Endodermal cell (in vitro differentiated cells): ENCODE measurements at places on chromosomes 7 and 10. TPM values are rescaled to one million over a fixed set of nuclear protein-coding genes. Genes with fewer than 3 reads are reported as not detected.
A peak's percentile ranks its signal among the peaks of the same experiment; 100 is the strongest.

GRCh38 chr7:762885-763284 lies 35.8 kb upstream of the PRKAR1B start:
- no peak overlapping the region for H3K4me3 ChIP-seq
- no peaks in the 10 kb centered on the region for H3K4me1 ChIP-seq
- H3K27ac ChIP-seq = no peak overlapping the region

DNA sequence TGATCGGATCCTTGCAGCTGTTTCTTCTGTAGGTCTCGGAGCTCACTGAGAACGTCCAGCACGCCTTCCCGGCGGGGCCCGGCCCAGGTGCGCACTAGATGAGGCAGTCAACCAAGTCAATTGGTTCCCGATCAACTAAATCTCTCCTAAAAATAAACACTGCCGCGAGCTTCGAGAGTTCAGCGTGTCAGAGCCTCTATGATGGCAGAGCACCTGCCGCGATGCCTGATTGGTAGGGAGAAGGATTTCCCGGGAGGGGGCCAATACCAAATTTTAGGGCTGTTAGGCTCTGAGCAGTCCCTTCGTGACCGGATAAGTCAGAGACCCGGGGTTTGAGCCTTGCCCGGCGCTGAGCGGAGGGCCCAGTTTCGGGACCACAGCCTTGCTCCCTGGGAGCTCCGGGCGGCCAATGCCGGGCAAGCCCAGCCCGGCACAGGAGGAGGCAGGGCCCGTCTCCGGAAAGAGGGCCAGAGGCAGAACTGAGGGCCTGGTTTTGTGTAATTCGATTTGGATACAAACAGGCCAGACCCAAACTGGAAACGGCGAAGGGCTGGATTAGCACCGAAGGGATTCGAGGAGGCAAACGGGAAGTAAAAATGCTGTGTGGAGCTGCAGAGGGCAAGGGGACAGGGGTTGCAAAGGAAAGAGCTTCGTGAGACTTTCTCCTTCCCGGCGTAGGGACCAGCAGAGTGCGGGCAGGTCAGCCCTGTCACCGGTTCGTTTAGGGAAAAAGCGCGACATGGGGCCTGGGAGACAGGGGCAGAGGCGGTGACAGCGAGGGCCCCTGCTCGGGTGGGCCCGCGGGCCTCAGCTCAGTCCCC lies 569 bp downstream of the SLC26A5 start:
- peak; percentile 80 for DNase-seq
- H3K4me1 ChIP-seq = peaks cover 6% of the 10 kb centered on the region
- no peak overlapping the region for H3K27ac ChIP-seq
- no peaks in the 10 kb centered on the region for H3K36me3 ChIP-seq
- peaks cover 62% of the 10 kb centered on the region for H3K27me3 ChIP-seq
- peak overlapping the region; percentile 77 for H3K4me3 ChIP-seq

- H3K4me1 ChIP-seq = peaks cover 6% of the 10 kb centered on the region
- peak overlapping the region; percentile 71 for H3K4me3 ChIP-seq
- no peaks in the 10 kb centered on the region for H3K36me3 ChIP-seq
- H3K27me3 ChIP-seq = peaks cover 37% of the 10 kb centered on the region
- DNase-seq = peak; percentile 80
- H3K27ac ChIP-seq = no peak overlapping the region
Measured at GRCh38 chr10:103692952-103693811, 162.2 kb downstream of the SH3PXD2A start.

GRCh38 chr10:515674-516073 lies 173.8 kb downstream of the DIP2C start:
- no peaks in the 10 kb centered on the region for H3K36me3 ChIP-seq
- no peak for DNase-seq

DNA sequence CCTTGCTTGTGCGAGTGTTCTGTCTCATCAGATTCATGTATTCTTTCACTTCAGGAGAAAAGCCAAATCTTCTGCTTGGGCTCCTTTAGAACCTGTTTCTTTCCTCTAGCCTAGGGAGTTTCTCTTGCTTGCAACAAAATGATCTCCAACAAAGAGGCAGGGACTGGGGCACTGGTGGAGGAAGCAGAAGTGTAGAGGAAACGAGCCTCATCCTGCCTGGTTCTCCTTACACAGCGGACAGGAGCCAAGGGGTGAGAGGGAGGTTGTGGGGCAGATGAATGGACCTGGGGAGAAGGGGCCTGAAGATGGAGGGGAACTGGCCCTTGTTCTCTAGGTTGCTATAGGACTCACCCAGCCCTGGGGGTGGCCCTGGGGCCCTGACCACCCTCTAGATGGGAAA lies 141.1 kb downstream of the PKD1L1 start:
- H3K27me3 ChIP-seq = no peaks in the 10 kb centered on the region
- no peak overlapping the region for H3K27ac ChIP-seq
- no peak overlapping the region for H3K4me3 ChIP-seq
- no peaks in the 10 kb centered on the region for H3K4me1 ChIP-seq
- no peaks in the 10 kb centered on the region for H3K36me3 ChIP-seq

DNA sequence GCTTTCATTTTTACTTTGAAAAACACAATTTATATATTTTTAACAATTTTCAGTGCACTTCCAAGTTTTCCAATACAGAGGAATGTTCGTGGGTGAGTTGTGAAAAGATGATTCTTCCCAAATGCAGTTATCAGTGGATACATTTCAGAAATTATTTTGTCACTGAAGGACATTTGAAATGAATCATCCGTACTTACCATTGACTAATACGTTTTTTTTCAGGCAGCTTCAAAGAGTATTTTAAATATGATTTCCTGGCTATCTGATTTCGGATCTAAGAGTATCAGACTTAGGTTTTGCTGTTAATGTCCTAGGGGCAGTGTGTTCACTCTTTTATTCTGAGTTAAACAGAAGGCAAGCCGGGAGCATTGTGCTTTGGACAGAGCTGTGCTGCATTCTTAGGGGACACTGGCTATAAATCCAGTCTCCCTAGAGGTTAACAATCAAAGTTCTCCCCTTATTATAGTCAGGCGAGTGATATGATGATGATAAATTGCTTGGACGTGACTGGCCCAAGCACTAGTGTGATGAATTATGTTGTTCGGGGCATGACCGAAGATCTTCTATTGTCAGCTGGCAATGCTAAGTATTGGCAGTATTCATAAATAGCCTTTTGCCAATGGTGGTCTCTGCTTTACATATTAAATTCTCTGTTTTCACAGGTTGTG lies 4.5 kb downstream of the PTER start:
- no peak for DNase-seq
- H3K36me3 ChIP-seq = no peaks in the 10 kb centered on the region
- peaks cover 1% of the 10 kb centered on the region for H3K27me3 ChIP-seq
- no peak overlapping the region for H3K4me3 ChIP-seq

DNA sequence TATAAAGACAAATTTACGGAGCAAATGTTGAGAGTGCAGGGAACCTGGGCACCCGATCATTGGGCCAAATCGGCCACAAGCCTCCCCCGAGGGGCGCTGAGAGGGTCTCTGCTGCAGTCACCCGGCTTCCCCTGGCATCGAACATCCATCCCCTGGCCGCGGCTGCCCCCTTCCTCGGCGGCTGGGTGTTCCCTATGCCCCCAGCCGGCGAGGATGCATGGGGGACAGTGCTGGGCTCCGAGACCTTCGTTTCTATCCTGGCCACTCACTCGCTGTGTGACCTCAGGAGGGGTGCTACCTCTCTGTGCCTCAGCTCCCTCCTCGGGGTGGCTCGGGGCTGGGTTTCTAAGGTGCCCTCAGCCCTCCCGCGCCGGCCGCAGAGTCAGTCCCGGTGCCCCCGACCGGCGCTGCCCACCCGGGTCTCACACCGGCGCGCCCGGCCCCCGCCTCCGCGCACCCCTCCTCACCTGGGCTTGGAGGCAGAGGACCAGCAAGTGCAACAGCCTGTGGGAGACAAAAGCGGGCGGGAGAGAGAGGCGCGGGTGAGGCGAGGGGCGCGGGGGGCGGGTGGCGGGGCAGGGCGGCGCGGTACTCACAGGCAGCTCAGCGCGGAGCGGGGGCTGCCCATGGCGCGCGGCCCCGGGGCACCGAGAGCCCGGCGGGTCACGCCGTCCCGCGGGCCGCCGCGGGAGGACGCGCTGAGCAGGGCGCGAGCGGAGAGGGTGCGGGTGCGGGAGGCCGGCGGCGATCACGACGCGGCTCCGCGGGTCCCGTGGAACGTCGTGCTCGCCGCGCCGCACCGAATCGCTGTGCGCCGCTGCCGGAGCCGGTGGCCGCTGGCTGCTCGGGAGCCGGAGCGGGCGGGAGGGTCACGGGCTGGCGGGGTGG lies at the start of gene FGF8:
TSS of gene FGF8 (minus strand) at position 842 of the 888 bp plus-strand sequence. CDS start at position 628, 214 bp downstream.
- peak within 1 kb of the TSS; percentile 85 for H3K4me3 ChIP-seq
- peak; percentile 68 for DNase-seq
- no peak within 1 kb of the TSS for H3K27ac ChIP-seq
- peaks cover 45% of the 10 kb centered on the region for H3K4me1 ChIP-seq
- peaks cover 52% of the 10 kb centered on the region for H3K36me3 ChIP-seq

- peak; percentile 94 for DNase-seq
- no peaks in the 10 kb centered on the region for H3K27me3 ChIP-seq
- no peak overlapping the region for H3K27ac ChIP-seq
- no peaks in the 10 kb centered on the region for H3K4me1 ChIP-seq
- H3K36me3 ChIP-seq = peaks cover 43% of the 10 kb centered on the region
Measured at GRCh38 chr7:73701357-73701995, 18.0 kb downstream of the STX1A start.

GRCh38 chr7:150417863-150418262 lies 32.6 kb upstream of the GIMAP8 start:
- no peaks in the 10 kb centered on the region for H3K36me3 ChIP-seq
- H3K27ac ChIP-seq = no peak overlapping the region
- no peak for DNase-seq
- no peaks in the 10 kb centered on the region for H3K4me1 ChIP-seq
- H3K27me3 ChIP-seq = peaks cover 8% of the 10 kb centered on the region
- no peak overlapping the region for H3K4me3 ChIP-seq

DNA sequence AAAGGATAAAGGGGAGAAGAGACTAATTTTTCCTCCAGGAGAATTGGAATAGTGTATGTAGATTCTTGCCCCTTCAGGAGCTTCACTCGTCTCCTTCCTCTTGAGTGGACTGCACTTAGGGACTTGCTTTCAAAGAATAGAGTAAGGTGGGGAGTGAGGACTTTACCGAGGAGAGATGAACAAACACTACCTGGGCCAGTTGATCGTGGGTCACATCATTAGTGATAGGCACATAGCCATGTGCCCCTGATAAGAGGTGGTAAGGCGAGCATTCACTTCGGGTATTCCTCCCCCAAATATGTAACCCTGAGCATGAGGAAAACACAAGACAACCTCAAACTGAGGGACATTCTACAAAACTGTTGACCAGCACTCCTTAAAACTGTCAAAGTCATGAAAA lies 14.6 kb upstream of the KIFBP start:
- no peak overlapping the region for H3K4me3 ChIP-seq
- no peaks in the 10 kb centered on the region for H3K4me1 ChIP-seq
- H3K36me3 ChIP-seq = peaks cover 94% of the 10 kb centered on the region
- no peaks in the 10 kb centered on the region for H3K27me3 ChIP-seq
- H3K27ac ChIP-seq = no peak overlapping the region

DNA sequence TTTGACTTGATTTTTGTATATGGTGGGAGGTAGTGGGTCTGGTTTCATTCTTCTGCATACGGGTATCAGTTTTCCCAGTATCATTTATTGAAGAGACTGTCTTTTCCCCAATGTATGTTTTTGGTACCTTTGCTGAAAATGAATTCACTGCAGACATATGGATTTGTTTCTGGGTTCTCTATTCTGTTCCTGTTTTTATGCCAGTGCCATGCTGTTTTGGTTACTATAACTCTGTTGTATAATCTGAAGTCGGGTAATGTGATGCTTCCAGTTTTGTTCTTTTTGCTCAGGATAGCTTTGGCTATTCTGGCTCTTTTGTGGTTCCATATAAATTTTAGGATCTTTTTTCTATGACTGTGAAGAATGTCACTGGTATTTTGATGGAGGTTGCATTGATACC lies 836 bp downstream of the ECD start:
- DNase-seq = no peak
- no peaks in the 10 kb centered on the region for H3K4me1 ChIP-seq
- peak overlapping the region; percentile 94 for H3K4me3 ChIP-seq
- no peaks in the 10 kb centered on the region for H3K27me3 ChIP-seq

GRCh38 chr10:75207857-75208144 lies 2.8 kb upstream of the VDAC2 start:
- no peak overlapping the region for H3K27ac ChIP-seq
- DNase-seq = no peak
- no peaks in the 10 kb centered on the region for H3K27me3 ChIP-seq
- H3K4me3 ChIP-seq = peak overlapping the region; percentile 33
- peaks cover 14% of the 10 kb centered on the region for H3K36me3 ChIP-seq

- no peaks in the 10 kb centered on the region for H3K4me1 ChIP-seq
- no peak overlapping the region for H3K4me3 ChIP-seq
- H3K27me3 ChIP-seq = no peaks in the 10 kb centered on the region
- no peaks in the 10 kb centered on the region for H3K36me3 ChIP-seq
- H3K27ac ChIP-seq = no peak overlapping the region
- no peak for DNase-seq
Measured at GRCh38 chr7:47215049-47215448, 366.9 kb downstream of the TNS3 start.

Gene CLCN1
- 0.13 TPM in 1 of 3 replicates, not detected in the others for total RNA-seq

Gene PNLIPRP3
- total RNA-seq = not detected in 3 replicates

Gene EPHA1
- total RNA-seq = 54.4 to 70.9 TPM (median 70.0 TPM) in 3 replicates

Gene ZDHHC6
- total RNA-seq = 33.0 and 35.7 TPM in 2 replicates

Gene AASS
- total RNA-seq = 36.7 to 63.1 TPM (median 60.5 TPM) in 3 replicates

Gene INSYN2A
- total RNA-seq = 0.07 TPM in 1 of 3 replicates, not detected in the others

Gene GRID2IP
- 4.5 to 4.9 TPM (median 4.9 TPM) in 3 replicates for total RNA-seq

Gene YWHAG
- 148 to 162 TPM (median 157 TPM) in 3 replicates for total RNA-seq
